ENCODE measurements at places on chromosomes 2 and 18. TPM values are rescaled to one million over a fixed set of nuclear protein-coding genes. Genes with fewer than 3 reads are reported as not detected.

HNRNPLL gene
- 54.9 TPM for total RNA-seq

SCYGR5 gene
- total RNA-seq, result not detected

SLC5A7 gene
- total RNA-seq, result not detected

APCDD1 gene
- total RNA-seq, result not detected

ALPG gene
- not detected for total RNA-seq

NEB gene
- total RNA-seq, result 0.18 TPM

RSAD2 gene
- total RNA-seq, result 3.7 TPM

ARHGAP25 gene
- total RNA-seq, result 61.5 TPM

LIMS3 gene
- total RNA-seq, result 0.77 TPM

FBLN7 gene
- 7.4 TPM for total RNA-seq

ACMSD gene
- not detected for total RNA-seq

MARCHF4 gene
- not detected for total RNA-seq

REG1A gene
- not detected for total RNA-seq

PKDCC gene
- not detected for total RNA-seq
